ENCODE measurements at places on chromosomes 2 and 18. TPM values are rescaled to one million over a fixed set of nuclear protein-coding genes. Genes with fewer than 3 reads are reported as not detected.

DNA sequence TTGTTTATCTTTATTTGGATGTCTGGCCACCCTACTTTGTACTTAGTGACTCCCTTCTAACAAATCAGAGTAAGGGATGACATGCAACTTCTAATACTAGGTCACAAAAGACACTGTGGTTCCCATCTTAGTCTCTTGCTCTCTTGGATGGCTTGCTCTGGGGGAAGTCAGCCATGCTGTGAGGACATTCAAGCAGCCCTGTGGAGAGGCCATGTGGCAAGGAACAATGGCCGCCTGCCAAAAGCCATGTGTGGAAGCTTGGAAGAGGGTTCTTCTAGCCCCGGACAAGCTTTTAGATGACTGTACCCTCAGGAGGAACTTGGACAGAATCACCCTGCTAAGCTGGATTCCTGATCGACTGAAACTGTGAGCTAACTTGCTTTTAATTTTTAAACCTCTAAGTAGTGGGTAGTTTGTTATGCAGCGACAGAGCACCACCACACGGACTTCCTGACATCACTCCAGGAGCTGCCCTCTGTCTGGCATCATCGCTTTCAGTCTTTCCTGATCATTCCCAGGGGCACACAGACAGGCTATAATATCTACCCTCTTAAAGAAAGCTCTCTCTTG, 116.8 kb upstream of the ODC1 start:
- no peak overlapping the region for H3K27ac ChIP-seq
- H3K4me3 ChIP-seq: no peak overlapping the region
- peaks cover under 1% of the 10 kb centered on the region for H3K36me3 ChIP-seq
- no peaks in the 10 kb centered on the region for H3K4me1 ChIP-seq
- DNase-seq: no peak
- H3K27me3 ChIP-seq: no peaks in the 10 kb centered on the region

DNA sequence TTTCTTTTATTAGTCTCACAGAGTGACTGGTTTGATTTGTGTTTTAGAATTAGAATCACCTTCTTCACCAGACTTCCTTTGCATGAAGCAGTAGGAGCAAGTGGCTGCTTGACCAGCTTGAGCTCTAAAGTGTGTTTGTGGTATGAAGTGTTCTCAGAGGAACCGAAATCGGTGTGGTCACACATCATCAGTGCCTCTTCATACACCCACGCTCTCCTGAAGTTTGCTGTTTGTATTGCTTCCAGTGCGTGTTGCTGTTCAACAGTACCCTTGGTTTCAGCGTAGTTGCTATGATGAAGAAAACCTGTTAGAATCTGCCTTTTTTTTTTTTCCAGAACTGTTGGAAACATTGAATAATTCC, 77.9 kb downstream of the LIMS1 start:
- no peaks in the 10 kb centered on the region for H3K27me3 ChIP-seq
- DNase-seq: no peak
- H3K4me3 ChIP-seq: no peak overlapping the region
- H3K27ac ChIP-seq: no peak overlapping the region

- H3K4me1 ChIP-seq: no peaks in the 10 kb centered on the region
- DNase-seq: no peak
- H3K27ac ChIP-seq: no peak overlapping the region
- H3K4me3 ChIP-seq: no peak overlapping the region
These were observed 289.8 kb upstream of the UBE2E3 start for GRCh38 chr2:180690611-180691010.

The GAL3ST2 gene
- total RNA-seq: 0.56 TPM

The LRRTM4 gene
- not detected for total RNA-seq

The COBLL1 gene
- total RNA-seq: 21.1 TPM

All from right atrium auricular region (tissue), 2 donors.